Esophagus squamous epithelium (tissue), 5 donors: ENCODE measurements at places on chromosomes 16 and 17.

- H3K27me3 ChIP-seq, result no peaks in the 10 kb centered on the region
- DNase-seq, result no peak
- no peaks in the 10 kb centered on the region for H3K36me3 ChIP-seq
- no peak overlapping the region for H3K4me3 ChIP-seq
- peaks cover 39% of the 10 kb centered on the region for H3K4me1 ChIP-seq
Measured at GRCh38 chr17:82890339-82890730, 50.5 kb upstream of the ZNF750 start.

- H3K4me1 ChIP-seq, result peaks cover 19% of the 10 kb centered on the region
- peaks cover 23% of the 10 kb centered on the region for H3K36me3 ChIP-seq
- no peaks in the 10 kb centered on the region for H3K27me3 ChIP-seq
- H3K27ac ChIP-seq, result no peak overlapping the region
Measured at GRCh38 chr16:28182183-28182582, 29.6 kb downstream of the XPO6 start.

- H3K4me1 ChIP-seq, result no peaks in the 10 kb centered on the region
- no peak overlapping the region for H3K27ac ChIP-seq
- no peaks in the 10 kb centered on the region for H3K27me3 ChIP-seq
- no peak overlapping the region for H3K4me3 ChIP-seq
- no peaks in the 10 kb centered on the region for H3K36me3 ChIP-seq
Measured at GRCh38 chr16:1057252-1057932, 15.2 kb upstream of the SSTR5 start.

GRCh38 chr16:79777679-79778078, 177.1 kb upstream of the MAF start:
- H3K36me3 ChIP-seq, result no peaks in the 10 kb centered on the region
- no peaks in the 10 kb centered on the region for H3K27me3 ChIP-seq
- DNase-seq, result no peak

DNA sequence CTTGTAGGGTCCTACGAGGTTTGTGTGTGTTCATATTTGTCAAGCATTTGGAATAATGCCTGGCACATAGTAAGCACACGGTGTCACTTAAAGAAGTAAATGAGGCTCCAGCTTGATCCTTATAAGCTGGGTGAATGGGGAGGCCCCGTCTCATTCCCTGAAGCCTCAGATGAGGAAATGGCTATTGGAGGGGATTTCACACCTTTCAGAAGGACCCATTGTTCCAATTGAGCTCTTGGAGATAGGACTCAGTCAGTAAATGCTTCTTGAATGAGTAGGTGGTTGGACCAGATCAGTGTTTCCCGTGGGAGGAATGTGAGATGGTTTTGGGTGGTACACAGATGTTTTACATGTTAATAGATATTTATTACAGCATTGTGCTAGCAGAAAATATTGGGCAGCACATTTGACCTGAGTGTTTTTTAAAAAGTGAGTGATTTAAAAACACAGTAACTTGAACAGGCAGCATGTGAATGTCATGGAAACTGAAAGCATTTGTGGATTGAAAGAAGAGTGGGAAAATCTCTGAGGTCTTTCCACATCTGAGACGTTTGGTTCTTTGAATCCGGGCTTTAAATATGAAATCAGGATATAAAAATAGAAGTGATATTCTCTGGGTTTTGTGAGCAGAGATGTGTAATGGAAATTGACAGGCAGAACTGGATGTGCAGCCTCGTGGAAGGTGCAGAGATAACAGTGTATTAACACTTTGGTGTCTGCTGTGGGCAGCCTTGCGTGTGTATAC, 36.4 kb upstream of the ARHGAP17 start:
- H3K4me1 ChIP-seq, result peaks cover 18% of the 10 kb centered on the region
- DNase-seq, result no peak
- no peaks in the 10 kb centered on the region for H3K27me3 ChIP-seq

DNA sequence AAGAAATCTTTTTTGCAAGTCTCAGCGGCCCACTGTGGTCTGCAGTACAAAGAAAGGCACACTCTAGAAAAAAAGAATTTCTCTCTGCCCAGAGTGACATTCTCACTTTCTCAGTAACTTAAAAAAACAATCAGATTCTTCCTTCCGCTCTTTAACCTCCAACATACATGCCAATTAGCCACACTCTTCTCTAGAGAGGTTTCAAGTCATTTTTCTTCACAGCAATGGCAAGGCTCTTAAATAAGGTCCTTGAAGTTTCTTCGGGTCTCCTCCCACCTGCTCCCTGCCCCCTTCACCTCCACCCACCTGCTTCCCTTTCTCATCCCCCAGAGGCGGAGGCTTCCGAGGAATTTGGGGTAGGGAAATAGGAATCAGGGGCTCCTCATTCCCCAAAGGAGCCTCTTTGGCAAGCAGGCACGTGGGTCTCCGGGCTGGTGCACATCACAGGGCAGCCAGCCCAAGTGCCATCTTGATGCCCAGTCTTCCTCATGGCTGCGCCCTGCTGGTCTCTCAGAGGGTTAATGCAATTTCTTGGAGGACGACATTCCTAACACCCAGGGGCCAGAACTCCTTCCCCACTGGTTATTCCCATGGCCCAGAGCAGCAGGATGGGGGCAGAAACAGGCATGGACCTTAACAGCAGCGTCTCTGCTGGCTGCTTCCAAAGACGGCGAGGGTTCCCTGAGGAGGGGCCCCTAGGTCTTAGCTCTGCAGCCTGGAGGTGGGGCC, 855 bp upstream of the MEOX1 start:
- H3K27ac ChIP-seq, result no peak overlapping the region
- DNase-seq, result no peak
- no peaks in the 10 kb centered on the region for H3K27me3 ChIP-seq
- no peaks in the 10 kb centered on the region for H3K36me3 ChIP-seq
- H3K4me1 ChIP-seq, result peaks cover 35% of the 10 kb centered on the region
- H3K4me3 ChIP-seq, result no peak overlapping the region

GRCh38 chr16:15811481-15812400, 45.1 kb downstream of the MYH11 start:
- H3K36me3 ChIP-seq, result no peaks in the 10 kb centered on the region
- peak overlapping the region; percentile 1 for H3K27ac ChIP-seq
- no peak for DNase-seq

GRCh38 chr16:82344157-82344556, 174.1 kb upstream of the MPHOSPH6 start:
- H3K4me1 ChIP-seq, result no peaks in the 10 kb centered on the region
- no peak overlapping the region for H3K4me3 ChIP-seq
- H3K27ac ChIP-seq, result no peak overlapping the region
- H3K36me3 ChIP-seq, result no peaks in the 10 kb centered on the region
- H3K27me3 ChIP-seq, result no peaks in the 10 kb centered on the region
- no peak for DNase-seq

- no peaks in the 10 kb centered on the region for H3K4me1 ChIP-seq
- no peaks in the 10 kb centered on the region for H3K36me3 ChIP-seq
- no peak overlapping the region for H3K4me3 ChIP-seq
- no peaks in the 10 kb centered on the region for H3K27me3 ChIP-seq
- no peak for DNase-seq
- H3K27ac ChIP-seq, result no peak overlapping the region
Measured at GRCh38 chr17:56284482-56284881, 131.2 kb downstream of the ANKFN1 start.

DNA sequence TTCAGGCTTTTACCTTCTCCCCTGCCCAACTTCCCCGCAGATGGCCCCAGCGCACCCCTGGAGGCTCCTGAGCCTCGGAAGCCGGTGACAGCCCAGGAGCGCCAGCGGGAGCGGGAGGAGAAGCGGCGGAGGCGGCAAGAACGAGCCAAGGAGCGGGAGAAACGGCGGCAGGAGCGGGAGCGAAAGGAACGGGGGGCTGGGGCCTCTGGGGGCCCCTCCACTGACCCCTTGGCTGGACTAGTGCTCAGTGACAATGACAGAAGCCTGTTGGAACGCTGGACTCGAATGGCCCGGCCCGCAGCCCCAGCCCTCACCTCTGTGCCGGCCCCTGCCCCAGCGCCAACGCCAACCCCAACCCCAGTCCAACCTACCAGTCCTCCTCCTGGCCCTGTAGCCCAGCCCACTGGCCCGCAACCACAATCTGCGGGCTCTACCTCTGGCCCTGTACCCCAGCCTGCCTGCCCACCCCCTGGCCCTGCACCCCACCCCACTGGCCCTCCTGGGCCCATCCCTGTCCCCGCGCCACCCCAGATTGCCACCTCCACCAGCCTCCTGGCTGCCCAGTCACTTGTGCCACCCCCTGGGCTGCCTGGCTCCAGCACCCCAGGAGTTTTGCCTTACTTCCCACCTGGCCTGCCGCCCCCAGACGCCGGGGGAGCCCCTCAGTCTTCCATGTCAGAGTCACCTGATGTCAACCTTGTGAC, 3.6 kb downstream of the MAPK7 start:
- H3K27ac ChIP-seq, result no peak overlapping the region
- H3K4me1 ChIP-seq, result peaks cover 89% of the 10 kb centered on the region
- peaks cover 26% of the 10 kb centered on the region for H3K36me3 ChIP-seq
- no peaks in the 10 kb centered on the region for H3K27me3 ChIP-seq

DNA sequence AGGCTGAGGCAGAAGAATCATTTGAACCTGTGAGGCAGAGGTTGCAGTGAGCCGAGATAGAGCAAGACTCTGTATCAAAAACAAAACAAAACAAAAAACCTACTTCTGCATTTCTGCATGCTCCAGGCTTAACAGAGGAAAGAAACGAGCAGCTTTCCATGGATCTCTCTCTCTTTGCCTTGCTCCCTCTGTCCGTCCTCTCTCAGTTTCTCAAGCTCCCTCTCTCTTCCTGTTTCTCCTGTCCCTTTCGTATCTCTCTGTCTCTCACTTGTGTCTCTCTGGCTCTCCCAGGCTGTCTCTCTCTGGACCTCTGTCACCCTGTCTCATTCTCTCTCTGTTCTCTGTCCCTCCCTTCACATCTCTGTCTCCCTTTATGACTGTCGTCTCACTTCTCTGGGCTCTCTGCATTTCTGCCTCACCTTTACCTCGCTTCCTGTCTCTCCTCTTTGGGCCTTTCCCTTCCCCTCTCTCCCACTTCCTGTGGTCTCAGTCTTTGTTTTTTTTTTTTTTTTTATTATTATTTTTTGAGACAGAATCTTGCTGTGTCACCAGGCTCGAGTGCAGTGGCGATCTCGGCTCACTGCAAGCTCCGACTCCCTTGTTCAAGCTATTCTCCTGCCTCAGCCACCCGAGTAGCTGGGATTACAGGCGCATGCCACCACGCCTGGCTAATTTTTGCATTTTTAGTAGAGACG, 4.1 kb upstream of the PITPNA start:
- H3K36me3 ChIP-seq, result no peaks in the 10 kb centered on the region
- peaks cover 5% of the 10 kb centered on the region for H3K4me1 ChIP-seq
- no peak overlapping the region for H3K4me3 ChIP-seq
- no peak for DNase-seq

- no peaks in the 10 kb centered on the region for H3K36me3 ChIP-seq
- no peak overlapping the region for H3K27ac ChIP-seq
- H3K4me1 ChIP-seq, result no peaks in the 10 kb centered on the region
- no peak overlapping the region for H3K4me3 ChIP-seq
- H3K27me3 ChIP-seq, result no peaks in the 10 kb centered on the region
- DNase-seq, result no peak
Measured at GRCh38 chr16:61721544-61721943, 314.7 kb downstream of the CDH8 start.

- DNase-seq, result no peak
- H3K27me3 ChIP-seq, result no peaks in the 10 kb centered on the region
- no peak overlapping the region for H3K27ac ChIP-seq
- H3K4me3 ChIP-seq, result no peak overlapping the region
- peaks cover 38% of the 10 kb centered on the region for H3K4me1 ChIP-seq
Measured at GRCh38 chr17:78534492-78535272, 42.5 kb downstream of the DNAH17 start.

DNA sequence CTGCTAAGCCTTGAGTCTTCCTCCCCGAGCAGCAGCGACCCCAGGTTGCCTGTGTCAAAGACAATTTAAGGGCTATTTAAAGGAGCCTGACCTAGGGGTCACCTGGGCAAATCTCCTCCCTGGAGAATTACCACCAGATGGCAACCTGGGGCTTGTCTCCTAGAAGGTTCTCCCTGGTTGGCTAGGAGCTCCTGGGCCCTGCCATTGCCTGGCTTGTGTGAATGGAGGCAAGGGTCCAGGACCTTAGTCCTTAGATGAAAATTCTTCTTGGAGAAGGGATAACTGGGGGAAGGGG, 51.3 kb upstream of the TAC4 start:
- DNase-seq, result no peak
- H3K27me3 ChIP-seq, result no peaks in the 10 kb centered on the region
- H3K27ac ChIP-seq, result no peak overlapping the region
- peaks cover 46% of the 10 kb centered on the region for H3K4me1 ChIP-seq
- no peak overlapping the region for H3K4me3 ChIP-seq

DNA sequence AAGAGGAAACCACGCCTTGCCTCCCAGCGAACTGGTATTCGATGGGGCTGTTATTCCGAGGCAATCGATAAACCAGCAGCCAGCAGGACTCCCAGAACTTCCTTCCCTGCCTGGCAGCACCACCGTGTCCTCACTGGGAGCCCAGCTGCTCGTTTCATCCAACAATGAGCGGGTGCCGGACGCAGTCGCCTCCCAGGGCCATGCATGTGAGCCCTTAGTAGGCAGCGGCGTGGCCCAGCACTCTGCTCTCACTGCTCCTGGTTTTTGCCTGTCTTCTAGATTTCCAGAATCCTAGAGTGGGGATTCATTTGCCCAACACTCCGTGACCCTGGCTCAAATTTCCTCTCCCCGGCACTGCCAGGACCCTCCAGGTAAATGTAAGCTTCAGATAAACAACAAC, 29.1 kb upstream of the RASD1 start:
- H3K36me3 ChIP-seq, result no peaks in the 10 kb centered on the region
- H3K4me1 ChIP-seq, result peaks cover 17% of the 10 kb centered on the region
- no peak overlapping the region for H3K27ac ChIP-seq

DNA sequence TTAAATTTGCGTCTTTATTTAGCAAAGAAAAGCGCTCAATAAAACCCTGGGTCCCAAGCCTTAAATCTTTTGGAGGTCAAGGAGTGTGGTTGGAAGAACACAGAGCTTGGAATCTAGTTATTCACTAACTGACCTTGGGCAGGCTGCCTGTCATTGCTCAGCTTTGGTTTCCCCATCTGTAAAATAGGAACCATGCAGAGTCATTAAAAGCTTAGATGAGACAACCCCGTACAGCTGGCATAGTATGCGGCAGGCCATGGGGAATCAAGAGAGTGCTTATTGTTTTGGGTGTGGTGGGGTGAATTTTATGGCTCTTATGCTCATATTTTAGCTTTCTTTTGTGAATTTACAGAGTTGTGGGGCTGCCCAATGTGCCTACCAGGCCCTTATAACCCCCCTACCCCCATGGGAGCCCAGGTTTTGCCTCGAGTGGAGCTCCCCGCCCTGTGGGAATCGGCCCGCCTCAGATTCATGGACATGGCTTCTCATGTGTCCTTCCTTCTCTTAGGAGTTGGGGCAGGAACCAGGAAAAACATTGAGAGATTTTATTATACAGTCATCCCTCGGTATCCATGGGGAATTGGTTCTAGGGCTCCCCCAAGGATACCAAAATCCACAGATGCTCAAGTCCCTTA, 113.5 kb downstream of the CLEC16A start:
- no peaks in the 10 kb centered on the region for H3K27me3 ChIP-seq
- H3K4me1 ChIP-seq, result peaks cover 21% of the 10 kb centered on the region
- H3K4me3 ChIP-seq, result no peak overlapping the region
- no peak for DNase-seq

GRCh38 chr17:27746881-27747280, 53.4 kb downstream of the NOS2 start:
- no peak for DNase-seq
- no peak overlapping the region for H3K4me3 ChIP-seq
- peaks cover 5% of the 10 kb centered on the region for H3K4me1 ChIP-seq
- H3K27ac ChIP-seq, result no peak overlapping the region
- H3K36me3 ChIP-seq, result no peaks in the 10 kb centered on the region

- no peak overlapping the region for H3K27ac ChIP-seq
- H3K36me3 ChIP-seq, result peaks cover 6% of the 10 kb centered on the region
- DNase-seq, result no peak
Measured at GRCh38 chr17:43834106-43834505, 1.2 kb upstream of the MPP3 start.

GRCh38 chr16:9647981-9648701, 534.1 kb downstream of the GRIN2A start:
- H3K27ac ChIP-seq, result no peak overlapping the region
- H3K4me1 ChIP-seq, result no peaks in the 10 kb centered on the region
